CD4-positive, alpha-beta T cell treated with Interleukin-6 for 4 hours (primary cell): ENCODE measurements at places on chromosomes 13 and 19.
A peak's percentile ranks its signal among the peaks of the same experiment; 100 is the strongest.

- peak; percentile 75 for DNase-seq
Measured at GRCh38 chr19:13974073-13974472, 21.8 kb downstream of the DCAF15 start.

GRCh38 chr13:21476893-21477472 lies 17.9 kb upstream of the ZDHHC20 start:
- peak; percentile 84 for DNase-seq

DNA sequence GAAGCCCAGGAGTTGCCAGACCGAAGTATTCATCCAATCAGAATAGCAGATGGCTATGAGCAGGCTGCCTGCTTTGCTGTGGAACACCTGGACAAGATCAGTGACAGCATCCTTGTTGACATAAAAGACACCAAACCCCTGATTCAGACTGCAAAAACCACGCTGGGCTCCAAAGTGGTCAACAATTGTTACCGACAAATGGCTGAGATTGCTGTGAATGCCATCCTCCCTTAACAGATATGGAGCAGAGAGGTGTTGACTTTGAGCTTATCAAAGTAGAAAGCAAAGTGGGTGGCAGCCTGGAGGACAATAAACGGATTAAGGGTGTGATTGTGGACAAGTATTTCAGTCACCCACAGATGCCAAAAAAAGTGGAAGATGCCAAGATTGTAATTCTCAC lies 250.3 kb upstream of the OBI1 start:
- DNase-seq, result no peak

DNA sequence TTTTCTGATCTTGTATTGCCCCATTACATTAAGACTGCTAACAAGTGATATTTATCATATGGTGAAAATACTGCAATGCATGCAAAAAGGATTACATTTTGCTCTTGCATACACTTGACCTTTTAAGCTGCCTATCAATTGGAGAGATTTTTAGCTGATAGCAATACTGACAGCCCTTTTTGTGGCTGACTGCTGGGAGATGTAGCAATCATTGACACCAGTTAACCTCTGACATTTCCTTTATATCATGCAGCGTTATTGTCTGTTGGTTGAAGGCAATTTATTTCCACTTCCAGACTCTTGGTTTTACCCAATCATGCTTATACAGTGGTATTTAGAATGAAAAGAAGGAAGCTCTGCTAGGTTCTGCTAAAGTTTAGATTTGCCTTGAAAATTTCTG lies 364.0 kb downstream of the LMO7 start:
- no peak for DNase-seq

DNA sequence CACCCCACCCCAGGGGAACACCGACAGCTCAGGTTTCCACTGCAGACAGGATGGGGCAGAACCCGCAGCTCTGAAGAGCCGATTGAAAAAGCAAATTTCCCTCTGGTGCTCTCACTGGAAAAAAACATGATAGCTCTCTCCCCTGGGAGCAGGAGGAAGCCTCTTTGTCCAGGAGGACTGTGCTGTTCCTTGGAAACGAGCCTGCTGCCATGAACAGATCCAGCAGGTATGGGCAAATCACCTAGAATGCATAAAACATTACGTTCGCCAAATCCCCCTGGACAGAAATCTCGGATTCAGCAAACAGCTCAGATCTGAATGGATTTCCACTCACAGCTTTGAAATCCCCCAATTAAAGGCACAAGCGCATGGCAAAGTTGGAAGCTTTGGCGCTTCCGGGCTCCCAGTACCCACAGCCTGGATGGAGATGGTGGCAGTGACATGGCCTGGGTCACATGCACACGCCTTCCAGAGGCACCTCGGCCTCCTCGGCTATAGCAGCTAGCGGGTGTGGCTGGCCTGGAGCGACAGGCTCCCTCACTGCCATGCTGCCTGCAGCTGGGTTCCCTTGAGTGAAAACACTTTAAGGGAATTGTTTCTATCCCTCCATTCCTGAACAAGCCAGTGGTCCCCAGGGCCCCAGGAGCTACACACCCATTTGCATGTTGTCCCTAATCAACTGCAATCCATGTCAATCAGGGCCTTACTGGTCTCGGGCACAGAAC lies 59.1 kb downstream of the CEBPG start:
- no peak for DNase-seq

GRCh38 chr19:5889288-5889971 lies 14.2 kb downstream of the NDUFA11 start:
- no peak for DNase-seq

DNA sequence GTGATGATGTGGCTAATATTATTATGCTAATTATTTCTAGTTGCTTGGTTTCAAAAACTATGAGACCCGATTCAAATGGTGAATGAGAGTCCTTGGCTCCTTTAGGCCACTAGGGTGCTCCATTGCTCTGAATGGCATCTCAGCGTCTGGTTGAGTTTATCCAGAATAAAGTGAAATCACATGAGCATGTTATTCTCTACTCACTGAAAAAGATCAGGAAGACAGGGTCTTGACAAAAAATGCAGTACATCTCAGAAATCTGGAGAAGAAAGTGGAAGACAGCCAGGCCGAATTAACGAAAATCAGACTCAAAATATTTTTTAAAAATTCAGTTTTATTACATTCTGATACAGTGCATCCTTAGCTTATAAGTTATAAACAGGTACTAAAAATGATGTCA lies 516.2 kb downstream of the MYO16 start:
- peak; percentile 8 for DNase-seq

DNA sequence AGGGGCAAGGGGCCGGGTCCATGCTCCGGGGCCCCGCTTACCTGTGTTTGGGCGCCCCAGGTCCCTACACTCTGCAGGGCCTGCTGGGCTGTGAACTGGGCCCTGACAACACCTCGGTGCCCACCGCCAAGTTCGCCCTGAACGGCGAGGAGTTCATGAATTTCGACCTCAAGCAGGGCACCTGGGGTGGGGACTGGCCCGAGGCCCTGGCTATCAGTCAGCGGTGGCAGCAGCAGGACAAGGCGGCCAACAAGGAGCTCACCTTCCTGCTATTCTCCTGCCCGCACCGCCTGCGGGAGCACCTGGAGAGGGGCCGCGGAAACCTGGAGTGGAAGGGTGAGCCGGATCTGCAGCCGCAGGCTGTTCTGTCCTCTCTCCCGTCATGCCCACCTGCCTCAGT lies 1.7 kb downstream of the FCGRT start:
- no peak for DNase-seq

DNA sequence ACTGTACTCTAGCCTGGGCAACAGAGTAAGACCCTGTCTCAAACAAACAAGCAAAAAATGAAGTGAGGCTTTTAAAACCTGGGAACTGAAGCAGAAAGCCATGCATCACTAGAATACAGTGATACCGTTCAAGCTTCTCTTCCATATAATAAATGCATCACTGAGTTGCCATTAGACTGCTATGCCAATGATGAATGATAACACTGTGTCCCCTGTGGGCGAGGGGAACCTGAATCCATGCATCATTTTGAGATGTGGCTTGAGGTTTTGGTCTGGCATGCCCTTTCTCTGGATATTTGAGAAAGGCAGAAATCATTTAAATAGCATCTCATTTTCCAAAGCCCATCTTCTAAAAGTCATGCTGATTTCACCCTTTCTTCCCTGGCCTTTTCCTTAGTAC lies 1.5 kb upstream of the FAM124A start:
- DNase-seq, result no peak

DNA sequence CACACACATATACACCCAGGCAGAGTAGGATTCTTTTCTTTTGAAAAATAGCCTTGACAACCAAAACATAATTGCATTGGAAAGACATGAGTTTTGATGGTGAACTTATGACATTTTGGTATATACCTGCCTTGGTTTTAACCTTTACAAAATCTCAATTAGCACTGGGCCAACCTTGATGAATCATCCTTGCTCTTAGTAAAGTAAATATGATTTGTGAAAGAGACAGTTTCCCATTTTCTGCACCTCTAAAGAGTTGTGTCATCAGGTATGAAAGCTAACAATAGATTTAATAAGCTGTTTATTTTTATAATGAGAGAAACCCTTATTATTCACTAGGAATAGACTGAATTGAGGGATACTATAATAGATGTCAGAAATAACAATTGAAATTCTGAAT lies 15.7 kb upstream of the ENOX1 start:
- no peak for DNase-seq
